ENCODE measurements at places on chromosomes 7 and 10. TPM values are rescaled to one million over a fixed set of nuclear protein-coding genes. Genes with fewer than 3 reads are reported as not detected.

KIF11 gene
- total RNA-seq = 1.3 TPM

- DNase-seq = no peak
These were observed 301.5 kb downstream of the ZEB1 start for GRCh38 chr10:31620226-31621151.

DNA sequence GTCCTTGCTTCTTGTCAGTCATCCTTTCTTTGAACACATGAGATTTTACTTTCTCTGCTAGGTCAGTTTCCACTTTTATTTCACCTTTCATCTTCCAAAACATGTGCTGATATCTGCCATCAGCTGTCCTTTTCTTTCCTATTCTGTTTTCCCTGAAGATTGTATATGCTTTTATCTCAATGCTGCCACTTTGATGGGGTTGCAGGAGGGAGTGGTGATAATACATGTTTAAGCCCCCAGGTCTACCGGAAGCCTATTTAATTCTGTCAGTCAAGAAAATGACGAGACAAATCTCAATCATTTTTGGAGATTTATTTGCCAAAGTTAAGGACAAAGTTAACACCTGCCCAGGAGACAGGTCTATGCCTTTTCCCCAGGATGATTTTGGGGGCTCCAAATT lies 73.8 kb downstream of the MRPL32 start:
- no peak for DNase-seq

GRCh38 chr10:85641479-85642009 lies 725.1 kb downstream of the GRID1 start:
- DNase-seq = peak; percentile 74

GRCh38 chr7:50534690-50535290 lies 30.4 kb downstream of the DDC start:
- DNase-seq = peak; percentile 100

DNA sequence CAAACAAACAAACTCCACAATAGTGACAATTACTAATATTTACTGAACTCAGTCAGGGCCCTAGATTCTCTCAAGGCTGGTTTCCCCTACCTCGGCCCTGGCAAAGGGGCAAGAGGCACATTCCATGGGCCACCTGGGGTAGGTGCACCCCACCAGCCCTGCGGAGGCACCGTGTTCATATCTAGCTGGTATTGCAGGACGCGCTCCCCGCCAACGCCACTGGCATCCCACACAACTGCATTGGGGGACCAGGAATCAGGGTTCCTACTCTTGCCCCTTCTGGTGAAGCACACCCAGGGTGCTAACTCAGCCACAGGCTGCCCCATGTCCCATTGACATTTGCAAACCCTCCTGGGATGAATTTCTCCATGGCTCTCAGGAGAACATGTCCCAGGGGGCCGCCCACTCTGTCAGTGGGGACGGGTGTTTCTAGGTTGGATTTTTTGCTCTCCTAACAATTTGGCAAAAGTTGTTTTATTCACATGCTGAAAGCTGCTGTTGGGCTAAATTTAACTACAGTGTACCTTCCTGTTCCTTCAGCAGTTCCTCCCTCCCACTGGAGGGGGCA lies 76.7 kb downstream of the ZRANB1 start:
- DNase-seq = no peak

DNA sequence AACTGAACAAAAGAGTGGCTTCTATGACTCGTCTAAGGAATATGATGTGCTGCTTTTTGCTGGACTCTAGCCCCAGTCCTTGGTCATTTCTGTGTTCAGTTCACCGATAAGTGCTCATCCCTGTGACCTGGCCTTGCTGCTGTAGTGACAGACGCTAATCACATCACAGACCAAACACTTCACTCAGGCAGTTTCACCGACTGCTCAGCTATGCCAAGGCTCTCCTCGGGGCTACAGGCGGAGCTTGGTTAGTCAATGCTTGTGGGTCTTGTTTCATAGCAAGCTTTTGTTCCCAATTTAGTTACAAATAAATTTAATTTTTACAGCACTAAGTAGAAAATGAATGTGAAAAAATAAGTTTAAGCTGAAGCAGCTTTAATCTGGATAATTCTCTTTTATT lies 190.8 kb upstream of the PRKCQ start:
- no peak for DNase-seq

All from bronchial epithelial cell (primary cell).